ENCODE measurements at places on chromosomes 7 and 10.

- no peaks in the 10 kb centered on the region for H3K36me3 ChIP-seq
- H3K27me3 ChIP-seq: peaks cover 12% of the 10 kb centered on the region
- DNase-seq: no peak
- H3K4me3 ChIP-seq: no peak overlapping the region
Observed at GRCh38 chr7:55307123-55307916, 57.8 kb upstream of the LANCL2 start.

- no peaks in the 10 kb centered on the region for H3K27me3 ChIP-seq
- H3K4me1 ChIP-seq: no peaks in the 10 kb centered on the region
- H3K27ac ChIP-seq: no peak overlapping the region
- H3K4me3 ChIP-seq: no peak overlapping the region
- DNase-seq: no peak
Observed at GRCh38 chr10:72616716-72617115, 9.2 kb downstream of the MICU1 start.

DNA sequence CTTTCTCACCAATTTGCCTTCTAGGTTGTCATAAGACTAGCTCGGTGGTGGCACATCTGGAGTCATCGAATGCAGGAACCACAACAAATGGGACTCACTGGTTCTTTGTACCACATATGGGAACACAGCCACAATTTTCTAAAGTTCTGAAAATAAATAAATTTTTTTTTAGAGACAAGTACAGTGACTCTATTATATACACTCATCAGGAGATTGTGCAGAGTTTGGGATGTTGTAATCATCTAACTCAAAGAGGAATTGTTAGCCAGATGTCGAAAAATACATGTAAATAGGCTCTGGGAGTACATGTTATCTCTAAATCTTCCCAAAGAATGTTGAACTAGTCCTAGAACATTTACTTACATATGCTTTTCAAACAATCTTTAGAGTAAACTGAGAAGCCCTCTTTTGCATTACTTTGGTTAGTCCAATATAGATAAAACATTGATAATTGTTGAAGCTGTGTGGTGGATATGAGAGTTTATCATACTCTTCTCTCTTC lies 19.6 kb upstream of the SEPTIN7 start:
- H3K27me3 ChIP-seq: peaks cover 31% of the 10 kb centered on the region
- H3K4me1 ChIP-seq: no peaks in the 10 kb centered on the region
- H3K36me3 ChIP-seq: no peaks in the 10 kb centered on the region
- H3K27ac ChIP-seq: no peak overlapping the region
- no peak overlapping the region for H3K4me3 ChIP-seq

DNA sequence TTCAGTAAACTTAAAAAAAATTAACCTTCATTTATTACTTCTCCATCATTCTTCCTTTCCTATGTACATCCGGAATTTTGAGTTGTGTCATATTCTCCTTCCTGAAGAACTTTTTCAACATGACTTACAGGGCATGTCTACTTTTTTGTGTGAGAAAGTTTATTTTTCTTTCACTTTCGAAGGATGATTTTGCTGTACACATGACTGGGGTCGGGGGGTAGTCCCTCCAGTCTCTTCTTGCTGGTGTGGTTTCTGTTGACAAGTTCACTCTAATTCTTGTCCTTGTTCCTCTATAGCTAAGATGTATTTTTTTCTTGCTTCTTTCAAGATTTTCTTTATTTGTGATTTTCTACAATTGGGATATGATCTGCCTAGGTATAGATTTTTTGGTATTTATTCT lies 55.8 kb downstream of the INPP5A start:
- H3K27ac ChIP-seq: no peak overlapping the region
- DNase-seq: no peak
- H3K4me1 ChIP-seq: peaks cover 23% of the 10 kb centered on the region
- no peak overlapping the region for H3K4me3 ChIP-seq
- H3K27me3 ChIP-seq: no peaks in the 10 kb centered on the region
- H3K36me3 ChIP-seq: no peaks in the 10 kb centered on the region

All from Panc1 (cell line).